Kasumi-1 (cell line): ENCODE measurements at places on chromosomes 3 and 15.

- DNase-seq: peak; percentile 93
Measured at GRCh38 chr3:60758171-60758570, 493.1 kb downstream of the FHIT start.

DNA sequence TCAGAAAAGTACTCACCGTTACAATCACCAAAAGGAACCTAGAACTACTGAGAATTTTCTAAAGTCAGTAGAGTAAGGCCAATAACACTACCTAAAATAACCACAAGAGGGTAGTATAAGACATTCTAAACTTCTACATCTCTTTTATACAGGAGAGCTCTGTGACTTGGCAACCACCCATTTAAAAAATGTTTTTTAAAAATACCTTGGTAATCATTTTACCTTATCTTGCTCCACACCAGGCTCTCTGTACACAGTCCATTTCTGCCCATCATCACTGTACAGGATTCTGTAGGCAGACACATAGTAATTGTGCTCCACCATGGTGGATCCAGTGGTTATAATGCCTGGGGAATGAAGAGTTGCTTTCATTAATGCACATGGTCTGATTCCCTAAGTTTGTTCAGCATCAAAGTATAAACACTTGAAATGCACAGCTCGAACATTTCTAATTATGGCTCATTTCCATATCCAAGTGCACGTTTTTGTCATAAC, 54.5 kb downstream of the ST3GAL6 start:
- DNase-seq: peak; percentile 73

DNA sequence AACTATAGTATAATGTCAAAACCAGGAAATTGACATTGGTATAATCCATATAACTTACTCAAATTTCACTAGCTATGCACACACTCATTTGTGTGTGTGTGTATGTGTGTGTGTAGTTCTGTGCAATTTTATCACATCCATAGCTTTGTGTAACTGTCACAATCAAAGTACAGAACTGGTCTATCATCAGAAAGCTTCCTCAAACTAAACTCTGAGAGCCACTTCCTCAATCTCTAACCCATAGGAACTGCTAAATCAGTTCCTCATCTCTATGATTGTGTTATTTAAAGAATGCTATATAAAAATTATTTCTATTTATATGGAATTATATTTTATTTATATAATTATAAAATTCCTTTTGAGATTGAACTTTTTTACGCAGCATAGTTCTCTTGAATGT, 18.1 kb downstream of the LNP1 start:
- DNase-seq: peak; percentile 78

DNA sequence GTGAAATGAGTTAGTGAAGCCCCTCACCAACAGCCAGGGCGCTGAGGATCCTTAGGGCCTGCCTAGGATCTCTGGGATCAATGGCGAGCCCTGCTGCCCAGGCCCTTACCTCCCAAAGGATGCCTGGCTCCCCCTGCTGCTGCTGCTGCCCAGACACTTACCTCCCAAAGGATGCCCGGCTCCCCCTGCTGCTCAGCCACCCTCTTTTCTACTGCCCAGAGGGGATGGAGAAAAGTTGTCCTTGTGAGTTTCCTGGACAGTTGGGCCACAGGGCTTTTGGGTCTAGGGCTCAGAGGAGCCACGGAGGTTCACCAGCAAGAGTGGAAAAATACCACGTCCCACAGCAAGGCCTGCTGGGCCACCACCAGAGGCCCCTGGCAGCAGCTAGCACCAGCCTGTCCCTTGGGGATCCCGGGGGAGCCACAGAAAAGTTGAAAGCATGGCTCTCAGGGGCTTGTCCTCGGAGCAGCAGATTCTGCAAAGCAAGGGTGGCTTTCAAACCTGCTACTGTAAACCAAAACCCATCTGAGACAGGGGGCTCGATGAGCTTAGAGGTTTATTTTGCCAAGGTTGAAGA, 59.4 kb downstream of the SLC6A6 start:
- peak; percentile 39 for DNase-seq

DNA sequence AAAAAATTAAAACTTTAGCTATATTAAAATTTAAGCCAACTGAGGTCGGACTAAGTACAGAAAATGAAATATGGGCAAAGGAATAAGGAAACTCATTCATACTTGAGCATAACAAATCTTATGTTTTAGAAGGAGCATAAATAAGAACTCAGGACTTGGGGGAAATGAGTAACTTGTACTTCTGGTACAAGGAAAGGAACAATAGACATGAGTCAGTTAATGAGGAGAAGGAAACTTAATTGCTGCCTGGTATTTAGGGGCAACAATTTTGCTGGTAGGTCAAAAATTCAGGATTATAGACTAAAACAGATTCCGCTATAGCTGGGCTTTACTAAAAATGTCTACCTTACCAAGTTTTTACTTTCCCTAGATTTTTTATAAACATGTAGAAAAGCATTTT, 113.1 kb downstream of the MYO5A start:
- no peak for DNase-seq

DNA sequence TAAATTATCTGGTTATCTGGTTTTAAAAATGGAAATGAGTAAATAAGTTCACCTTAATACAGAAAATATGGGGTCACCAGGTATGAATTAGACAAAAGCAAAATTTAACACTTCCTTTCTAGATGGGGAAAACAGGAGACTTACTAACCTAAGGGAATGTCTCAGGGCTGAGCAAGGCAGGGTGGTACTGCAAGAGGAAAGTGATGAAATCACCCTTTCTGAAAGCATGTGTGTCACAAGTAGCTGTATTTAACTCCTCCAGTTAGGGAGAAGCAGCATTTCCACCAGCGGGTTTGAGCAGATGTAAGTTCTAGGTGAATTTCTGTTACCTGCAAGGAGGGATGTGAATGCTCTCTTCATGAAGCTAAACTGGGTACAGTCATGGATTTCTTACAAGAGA, 629.1 kb downstream of the MECOM start:
- no peak for DNase-seq

DNA sequence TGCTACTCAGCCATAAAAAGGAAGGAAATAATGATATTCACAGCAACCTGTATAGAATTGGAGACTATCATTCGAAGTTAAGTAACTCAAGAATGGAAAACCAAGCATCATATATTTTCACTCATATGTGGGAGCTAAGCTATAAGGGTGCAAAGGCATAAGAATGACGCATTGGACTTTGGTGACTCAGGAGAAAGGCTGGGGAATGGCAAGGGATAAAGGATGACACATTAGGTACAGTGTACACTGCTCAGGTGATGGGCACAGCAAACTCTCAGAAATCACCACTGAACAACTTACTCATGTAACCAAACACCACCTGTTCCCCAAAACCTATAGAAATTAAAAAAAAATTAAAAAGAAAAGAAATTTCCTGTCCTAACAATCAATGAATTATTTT, 42.7 kb downstream of the ALCAM start:
- no peak for DNase-seq

GRCh38 chr3:112007633-112008032, 8.9 kb downstream of the TAGLN3 start:
- DNase-seq: no peak

DNA sequence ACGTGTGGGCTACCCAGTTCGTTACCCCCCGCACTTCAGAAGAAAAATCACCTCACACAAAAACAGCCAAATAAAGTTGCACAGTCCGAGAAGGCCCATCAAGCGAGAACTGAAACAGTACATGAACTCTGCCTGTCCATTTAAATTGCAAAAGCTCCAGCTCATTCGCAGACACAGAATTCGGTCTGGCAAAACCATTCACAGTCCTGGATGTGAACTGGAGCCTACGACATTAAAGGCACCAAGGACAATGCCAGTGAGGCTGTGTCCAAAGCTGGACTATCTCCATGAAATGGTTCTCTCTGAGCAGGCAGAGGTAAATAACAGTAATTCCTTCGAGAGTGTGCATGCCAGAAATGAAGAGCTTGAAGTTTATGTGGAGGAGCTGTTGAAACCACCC, 261.3 kb upstream of the ICE2 start:
- no peak for DNase-seq

GRCh38 chr3:172973799-172974198, 167.2 kb downstream of the SPATA16 start:
- no peak for DNase-seq
